Mesenchymal stem cell (in vitro differentiated cells and primary cell): ENCODE measurements at places on chromosomes 2 and 18.
A peak's percentile ranks its signal among the peaks of the same experiment; 100 is the strongest.

GRCh38 chr2:217685255-217685605 lies 317.6 kb downstream of the TNS1 start:
- DNase-seq, result peak; percentile 97

DNA sequence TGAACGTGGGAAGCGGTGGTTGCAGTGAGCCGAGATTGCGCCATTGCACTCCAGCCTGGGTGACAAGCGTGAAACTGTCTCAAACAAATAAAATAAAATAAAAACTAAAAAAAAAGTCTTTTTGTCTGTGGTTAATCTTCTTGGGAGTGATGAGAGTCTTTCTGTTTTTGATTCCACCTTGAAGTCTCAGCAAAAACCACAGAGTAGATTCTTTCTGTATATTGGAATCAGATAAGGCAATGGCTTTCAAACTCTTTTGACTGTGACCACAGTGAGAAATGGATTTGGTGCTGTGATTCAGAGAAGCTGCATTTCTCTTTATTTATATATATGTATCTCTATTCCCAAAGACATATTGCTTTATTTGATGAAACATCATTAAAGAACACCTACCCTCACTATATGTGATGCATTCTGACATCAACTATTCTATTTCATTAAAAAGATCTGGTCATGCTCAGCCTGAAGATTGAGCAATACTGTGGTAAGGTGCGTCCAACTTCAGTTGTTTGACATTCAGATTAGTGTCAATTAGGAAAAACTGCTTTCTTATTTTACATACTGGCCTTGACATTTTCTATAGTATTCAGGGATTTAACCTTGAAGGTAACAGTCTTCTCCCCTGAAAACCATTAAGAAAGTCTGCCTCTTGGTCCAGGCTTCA lies 15.6 kb downstream of the HRH4 start:
- no peak for DNase-seq

GRCh38 chr18:46320297-46320696 lies 216.1 kb downstream of the HAUS1 start:
- DNase-seq, result no peak

DNA sequence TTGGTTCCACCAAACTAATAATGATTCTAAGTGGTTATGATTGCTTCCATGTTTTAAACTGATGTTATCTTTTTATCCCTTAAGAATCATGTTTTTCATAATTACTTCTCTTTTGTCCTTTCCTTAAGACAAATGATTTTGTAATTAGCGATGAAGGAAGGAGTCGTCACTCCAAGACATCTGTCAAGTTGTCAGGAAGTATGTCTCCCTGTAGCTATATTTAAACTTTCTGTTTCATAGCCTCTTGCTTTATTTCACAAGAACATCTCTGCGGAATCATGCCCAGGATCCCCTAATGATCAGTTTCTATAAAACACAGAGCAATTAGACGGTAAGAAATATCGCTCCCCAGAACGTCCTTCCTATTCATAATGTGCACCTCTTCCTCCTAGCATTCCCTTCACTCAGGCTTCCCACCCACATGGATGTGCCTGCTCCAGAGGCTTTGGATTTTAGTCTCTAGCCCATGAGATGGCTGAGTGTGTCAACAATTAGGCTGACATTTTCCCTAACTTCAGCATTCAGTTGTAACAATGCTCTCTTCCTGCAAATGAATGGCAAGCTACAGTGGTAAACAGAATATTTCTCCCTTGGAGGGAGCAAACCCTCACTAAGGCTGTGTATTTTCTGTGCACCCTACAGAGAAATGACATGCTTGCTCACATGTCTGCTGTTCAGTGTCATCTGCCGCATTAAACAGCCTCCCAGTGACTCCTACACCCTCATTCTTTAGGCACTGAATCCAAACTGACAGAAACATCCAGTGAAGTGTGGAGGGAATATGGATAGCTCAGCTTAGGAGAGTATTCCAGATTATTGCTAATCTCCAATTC lies 879.6 kb upstream of the CELF4 start:
- DNase-seq, result no peak

DNA sequence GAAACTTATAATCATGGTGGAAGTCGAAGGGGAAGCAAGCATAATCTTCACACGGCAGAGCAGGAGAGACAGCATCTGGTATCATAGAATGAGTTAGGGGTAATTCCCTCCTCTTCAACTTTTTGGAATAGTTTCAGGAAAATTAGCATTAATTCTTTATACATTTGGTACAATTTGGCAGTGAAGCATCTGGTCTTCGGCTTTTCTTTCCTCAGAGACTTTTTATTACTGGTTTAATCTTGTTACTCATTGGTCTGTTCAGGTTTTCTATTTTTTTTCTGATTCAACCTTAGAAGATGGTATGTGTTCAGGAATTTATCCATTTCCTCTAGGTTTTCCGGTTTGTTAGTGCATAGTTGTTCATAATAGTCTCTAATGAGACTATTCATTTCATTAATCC lies 39.7 kb upstream of the ABCA12 start:
- DNase-seq, result no peak

DNA sequence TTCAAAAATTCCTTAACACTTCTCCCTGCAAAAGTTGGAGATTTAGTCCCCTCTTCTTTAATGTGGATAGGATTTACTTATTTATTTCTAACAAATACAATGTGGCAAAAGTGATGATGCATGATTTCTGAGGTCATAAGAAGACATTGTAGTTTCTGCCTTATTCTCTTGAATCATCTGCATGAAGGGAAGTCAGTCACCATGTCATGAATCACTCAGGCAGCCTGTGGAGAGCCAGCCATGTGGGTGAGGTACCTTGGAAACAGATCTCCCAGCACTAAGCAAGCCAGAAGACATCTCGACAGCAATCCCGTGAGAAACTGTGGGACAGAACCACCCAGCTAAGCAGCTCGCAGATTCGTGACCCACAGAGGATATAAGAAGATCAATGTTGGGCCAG lies 2.7 kb upstream of the ZC3H8 start:
- DNase-seq, result no peak

DNA sequence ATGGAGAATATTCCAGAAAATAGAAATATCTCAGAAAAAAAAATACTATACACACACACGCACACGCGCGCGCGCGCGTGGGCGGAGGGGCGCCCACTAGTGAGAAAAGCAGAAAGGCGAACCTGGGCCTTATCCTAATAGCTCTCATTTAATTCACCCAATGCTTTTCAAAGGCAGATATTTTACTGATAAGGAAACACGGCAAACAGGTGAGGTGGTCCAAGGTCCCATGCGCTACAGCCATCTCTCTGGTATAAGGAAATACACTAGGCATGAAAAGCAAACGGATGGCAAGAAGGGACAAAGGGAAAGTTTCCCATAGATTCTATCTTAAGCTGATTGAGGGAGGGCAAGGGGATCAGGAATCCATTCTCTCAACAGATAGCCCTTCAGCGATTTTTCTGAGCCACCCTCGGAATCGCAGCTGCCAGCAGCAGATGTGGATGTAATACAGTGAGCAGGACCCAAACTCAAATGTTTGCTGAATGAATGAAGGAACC lies 136.7 kb downstream of the TMEM247 start:
- peak; percentile 46 for DNase-seq

DNA sequence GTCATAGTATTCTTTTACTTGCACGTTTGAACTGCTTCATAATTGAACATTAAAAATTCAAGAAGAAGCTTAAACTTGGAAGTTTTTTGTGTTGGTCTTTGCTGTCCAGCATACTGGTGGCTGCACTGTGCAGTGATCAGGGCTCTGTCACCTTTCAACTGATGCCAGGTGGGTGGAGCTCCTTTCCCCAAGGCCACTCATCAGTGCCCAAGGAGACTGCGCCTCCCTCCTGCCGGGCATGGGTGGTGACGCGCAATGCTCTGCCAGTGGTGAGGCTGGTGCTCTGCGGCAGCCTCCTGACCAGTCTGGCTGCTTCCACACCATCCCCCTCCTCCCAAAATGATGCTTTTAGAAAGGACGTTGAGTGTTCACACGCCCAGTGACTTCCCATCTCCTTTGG lies 16.0 kb upstream of the LDLRAD4 start:
- DNase-seq, result no peak

GRCh38 chr2:82256983-82257632 lies 1952.6 kb upstream of the LRRTM1 start:
- DNase-seq, result no peak

GRCh38 chr2:210092791-210093190 lies 78.4 kb downstream of the KANSL1L start:
- no peak for DNase-seq

DNA sequence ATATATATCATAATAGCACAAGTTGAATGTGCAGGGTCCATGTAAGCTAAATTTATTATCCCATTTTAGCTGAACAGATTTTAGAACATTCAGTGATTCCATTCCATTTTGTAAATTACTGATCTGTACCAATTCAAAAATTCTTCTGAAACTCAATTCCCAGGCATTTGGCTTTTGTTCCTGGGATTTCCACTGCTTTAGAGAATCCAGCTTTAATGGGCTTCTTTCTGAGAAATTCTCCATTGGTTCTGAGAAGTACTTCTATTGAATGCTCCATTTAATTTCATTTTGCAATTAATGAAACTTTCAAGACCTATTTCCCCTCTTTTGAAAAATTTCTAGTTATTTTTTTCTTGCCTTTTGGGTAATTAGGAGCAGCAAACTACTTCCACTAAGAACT lies 36.8 kb downstream of the BCL2 start:
- DNase-seq, result no peak

- DNase-seq, result no peak
Observed at GRCh38 chr2:195985741-195986140, 82.9 kb downstream of the DNAH7 start.

DNA sequence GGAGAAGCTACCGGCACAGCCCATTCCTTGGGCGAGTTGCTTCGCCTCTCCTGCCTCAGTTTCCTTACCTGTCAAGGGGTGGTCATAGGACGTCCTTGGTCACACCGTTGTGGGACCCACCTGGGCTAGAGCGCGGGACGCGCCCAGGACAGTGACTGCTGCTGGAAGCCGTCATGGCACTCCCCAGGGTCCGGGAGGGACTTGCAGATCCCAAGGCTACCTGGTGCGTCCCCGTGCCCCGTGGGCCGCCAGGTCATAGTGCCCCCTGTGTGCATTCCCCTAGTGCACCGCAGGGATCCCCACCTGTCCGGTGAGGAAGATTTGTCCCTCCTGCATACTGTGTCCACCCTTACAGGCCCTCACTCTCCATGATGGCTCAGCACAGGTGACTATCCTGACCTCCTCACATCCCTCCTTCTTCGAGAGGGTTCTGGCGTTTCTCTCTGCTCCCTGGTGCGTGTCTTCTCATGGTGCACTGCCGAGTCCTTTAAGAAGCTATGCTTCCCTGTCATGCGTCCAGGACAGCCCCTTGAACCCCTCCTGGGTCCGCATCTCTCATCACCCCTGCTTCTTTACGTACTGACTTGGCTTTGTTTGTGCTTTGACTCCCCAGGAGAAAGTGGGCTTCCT lies 886 bp upstream of the STK25 start:
- no peak for DNase-seq

DNA sequence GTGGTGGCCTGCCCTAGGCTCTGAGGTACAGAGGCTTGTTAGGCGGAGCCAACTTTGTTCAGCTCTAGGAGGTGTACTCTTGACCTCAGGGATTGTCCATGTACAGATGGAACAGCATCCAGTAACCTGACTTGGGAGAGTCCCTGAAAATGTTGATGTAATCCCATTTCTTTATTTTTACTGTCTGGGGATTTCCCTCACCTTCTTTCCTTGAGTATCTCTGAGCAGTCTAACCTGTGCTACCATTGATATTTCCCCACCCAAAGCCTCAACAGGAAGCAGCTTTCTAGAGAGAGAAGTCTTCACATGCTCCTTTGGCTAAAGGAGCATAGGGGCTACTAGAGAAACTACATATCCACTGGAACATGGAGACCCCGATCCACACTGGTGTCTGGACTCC lies 10.4 kb downstream of the IL36A start:
- no peak for DNase-seq

DNA sequence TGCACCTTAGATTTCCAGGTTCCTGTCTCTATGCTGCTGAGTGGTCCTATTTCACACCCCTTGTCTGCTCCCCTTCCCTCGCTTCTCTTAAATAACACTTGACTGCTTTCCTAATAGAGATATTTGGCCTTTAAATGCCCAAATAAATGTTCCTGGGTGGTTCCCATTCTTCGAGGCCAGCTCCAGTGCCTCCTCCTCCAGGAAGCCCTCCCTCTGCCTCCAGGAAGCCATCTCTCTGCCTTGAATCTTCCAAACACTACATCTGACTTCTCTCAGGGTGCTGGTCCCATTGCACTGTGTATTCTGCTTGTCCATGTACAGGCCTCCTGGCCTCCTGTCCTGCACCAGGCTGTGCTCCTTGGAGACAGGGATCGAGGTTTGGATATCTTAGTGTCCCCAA lies 14.2 kb downstream of the EHD3 start:
- DNase-seq, result no peak

- peak; percentile 32 for DNase-seq
Observed at GRCh38 chr18:2641638-2642037, 13.9 kb upstream of the SMCHD1 start.

DNA sequence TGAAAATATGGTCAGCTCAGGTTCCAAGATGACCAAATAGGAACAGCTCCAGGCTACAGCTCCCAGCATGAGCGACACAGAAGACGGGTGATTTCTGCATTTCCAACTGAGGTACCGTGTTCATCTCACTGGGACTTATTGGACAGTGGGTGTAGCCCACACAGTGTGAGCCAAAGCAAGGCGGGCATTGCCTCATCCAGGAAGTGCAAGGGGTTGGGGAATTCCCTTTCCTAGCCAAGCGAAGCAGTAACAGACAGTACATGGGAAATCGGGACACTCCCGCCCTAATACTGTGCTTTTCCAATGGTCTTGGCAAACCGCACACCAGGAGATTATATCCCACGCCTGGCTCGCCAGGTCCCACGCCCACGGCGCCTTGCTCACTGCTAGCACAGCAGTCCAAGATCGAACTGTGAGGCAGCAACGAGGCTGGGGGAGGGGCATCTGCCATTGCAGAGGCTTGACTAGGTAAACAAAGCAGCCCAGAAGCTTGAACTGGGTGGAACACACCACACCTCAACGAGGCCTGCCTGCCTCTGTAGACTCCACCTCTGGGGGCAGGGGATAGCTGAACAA lies 57.5 kb downstream of the WDPCP start:
- DNase-seq, result no peak

DNA sequence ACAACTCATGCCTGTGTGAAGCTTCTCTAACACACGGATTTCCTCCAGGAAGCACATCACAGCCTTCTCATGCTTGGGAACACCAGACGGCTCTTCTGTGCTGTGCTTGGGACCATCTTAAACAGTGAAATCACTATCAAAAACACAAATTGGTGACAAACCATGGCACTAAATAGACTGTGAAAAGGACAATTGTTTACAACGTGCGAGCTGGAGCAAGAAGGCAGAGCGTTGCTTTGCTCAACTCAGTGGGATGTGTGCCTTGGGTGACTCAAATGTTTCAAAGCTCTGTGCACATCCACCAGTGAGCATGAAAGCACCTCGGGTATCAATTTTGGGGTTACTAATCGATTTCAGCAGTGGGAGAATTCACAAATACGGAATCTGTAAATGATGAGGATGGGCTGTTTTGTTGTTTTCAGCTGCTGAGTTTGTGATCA lies 182.4 kb upstream of the ARL4C start:
- DNase-seq, result no peak

DNA sequence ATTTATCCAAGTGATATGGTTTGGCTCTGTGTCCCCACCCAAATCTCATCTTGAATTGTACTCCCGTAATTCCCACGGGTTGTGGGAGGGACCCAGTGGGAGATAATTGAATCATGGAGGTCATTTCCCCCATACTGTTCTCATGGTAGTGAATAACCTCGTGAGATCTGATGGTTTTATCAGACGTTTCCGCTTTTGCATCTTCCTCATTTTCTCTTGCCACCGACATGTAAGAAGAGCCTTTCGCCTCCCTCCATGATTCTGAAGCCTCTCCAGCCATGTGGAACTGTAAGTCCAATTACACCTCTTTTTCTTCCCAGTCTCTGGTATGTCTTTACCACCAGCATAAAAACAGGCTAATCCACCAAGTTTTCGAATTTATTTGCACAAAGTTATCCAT lies 20.3 kb upstream of the CHST10 start:
- no peak for DNase-seq
